ENCODE measurements at places on chromosomes 1 and 21. TPM values are rescaled to one million over a fixed set of nuclear protein-coding genes. Genes with fewer than 3 reads are reported as not detected.

DNA sequence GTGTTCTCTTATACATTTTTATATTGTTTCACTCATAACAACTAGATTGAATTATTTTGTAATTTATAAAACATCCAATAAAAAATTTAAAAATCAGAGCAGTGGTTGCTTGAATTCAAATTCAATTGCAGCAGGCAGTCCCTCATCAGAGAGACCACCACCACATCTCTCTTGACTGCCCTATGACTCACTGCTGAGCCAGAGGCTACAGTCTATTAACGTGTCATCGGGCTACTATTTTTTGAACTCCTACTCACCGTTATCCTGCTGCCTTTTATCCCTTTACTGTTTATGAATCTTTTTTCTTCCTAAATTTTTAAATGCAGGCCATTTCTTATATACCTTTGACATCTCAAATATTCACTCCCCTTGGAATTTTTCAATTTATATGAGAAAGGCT lies 144.7 kb downstream of the BARHL2 start:
- DNase-seq = no peak

DNA sequence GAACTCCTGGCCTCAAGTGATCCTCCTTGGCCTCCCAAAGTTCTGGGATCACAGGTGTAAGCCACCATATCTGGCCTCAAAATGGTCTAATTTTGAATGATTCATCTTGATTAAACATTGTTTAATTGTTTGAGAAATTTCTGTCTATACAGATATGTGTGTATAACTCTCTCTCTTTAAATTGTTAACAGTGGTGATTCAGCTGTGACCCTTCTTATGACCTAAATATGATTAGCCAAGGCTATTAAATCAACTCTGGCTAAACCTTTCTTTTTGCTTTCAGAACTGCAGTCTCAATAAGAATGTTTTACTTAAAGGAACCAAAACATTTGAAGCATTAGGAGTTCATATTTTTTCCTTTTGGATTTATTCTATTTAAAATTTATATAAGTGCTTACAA lies 19.2 kb upstream of the B3GALT5 start:
- no peak for DNase-seq

DNA sequence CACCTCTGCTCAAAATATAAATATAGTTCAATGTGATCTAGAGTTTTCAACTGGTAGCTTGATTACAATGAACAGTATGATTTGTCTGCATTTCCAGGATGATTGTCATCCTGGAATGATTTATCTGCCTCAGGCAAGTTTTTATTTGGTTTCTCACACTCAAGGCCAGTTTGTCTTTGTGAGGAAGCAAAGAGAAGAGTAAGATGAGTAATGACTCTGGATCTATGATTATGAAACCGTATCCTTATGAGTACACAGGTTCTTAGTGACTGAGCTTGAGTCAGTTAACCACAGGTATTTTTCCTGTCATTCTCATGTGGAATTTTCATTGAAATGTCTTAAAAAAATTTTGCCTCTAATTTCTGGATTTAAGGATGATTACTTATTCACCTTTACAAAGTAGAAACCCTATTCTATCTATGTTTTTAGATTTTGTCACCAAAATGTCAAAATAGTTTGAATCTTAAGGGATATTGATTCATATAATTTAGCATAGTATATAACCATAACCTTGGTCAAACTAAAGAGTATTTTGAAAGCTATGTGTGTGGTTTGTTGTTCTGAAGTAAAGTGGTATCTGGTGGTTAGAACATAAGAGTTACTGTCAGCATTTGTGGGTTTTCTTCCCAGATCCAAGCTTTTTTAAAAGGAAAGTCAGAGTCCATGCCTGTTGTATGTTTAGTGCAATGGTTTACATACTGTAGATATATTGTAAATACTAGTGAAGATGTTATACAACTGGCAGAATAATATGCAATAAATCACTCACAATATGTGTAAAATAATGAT lies 145.0 kb downstream of the RASAL2 start:
- DNase-seq = peak; percentile 96

The KCNH1 gene
- total RNA-seq = 1.5 TPM

The CACNA1E gene
- not detected for total RNA-seq

GRCh38 chr21:29939104-29939923 lies 482 bp downstream of the GRIK1 start:
- DNase-seq = peak; percentile 20

DNA sequence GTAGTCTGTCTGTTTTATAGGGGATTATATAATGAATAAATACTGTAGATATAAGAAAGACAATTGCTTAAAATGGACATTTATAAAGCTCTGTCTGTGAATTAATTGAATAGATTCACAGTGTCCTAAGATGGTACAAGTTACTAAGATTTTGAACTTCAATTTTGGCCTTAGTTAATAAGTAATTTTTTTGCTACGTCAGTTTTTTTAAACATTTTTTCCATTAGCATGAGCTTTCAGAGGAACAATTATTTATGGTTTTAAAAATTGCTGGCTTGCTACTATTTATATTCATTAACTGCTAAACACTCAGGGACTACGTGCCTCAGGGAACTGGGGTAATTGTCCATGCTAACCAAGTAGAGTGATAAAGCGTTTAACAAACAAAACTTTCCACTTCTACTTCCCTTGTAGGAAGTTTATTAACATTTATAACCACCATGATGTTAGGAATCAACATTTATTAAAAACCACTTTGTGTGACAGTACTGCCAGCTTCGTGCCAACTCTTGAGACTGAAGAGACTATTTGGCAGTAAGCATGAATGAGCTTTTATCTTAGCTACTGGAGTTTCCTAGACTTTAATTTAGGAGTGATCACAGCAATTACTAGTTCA lies 65.4 kb upstream of the PTGS2 start:
- DNase-seq = no peak

GRCh38 chr1:58727364-58727763 lies 27.5 kb upstream of the MYSM1 start:
- DNase-seq = peak; percentile 95

The PTPN22 gene
- total RNA-seq = 0.51 TPM

The TRIM63 gene
- total RNA-seq = not detected

DNA sequence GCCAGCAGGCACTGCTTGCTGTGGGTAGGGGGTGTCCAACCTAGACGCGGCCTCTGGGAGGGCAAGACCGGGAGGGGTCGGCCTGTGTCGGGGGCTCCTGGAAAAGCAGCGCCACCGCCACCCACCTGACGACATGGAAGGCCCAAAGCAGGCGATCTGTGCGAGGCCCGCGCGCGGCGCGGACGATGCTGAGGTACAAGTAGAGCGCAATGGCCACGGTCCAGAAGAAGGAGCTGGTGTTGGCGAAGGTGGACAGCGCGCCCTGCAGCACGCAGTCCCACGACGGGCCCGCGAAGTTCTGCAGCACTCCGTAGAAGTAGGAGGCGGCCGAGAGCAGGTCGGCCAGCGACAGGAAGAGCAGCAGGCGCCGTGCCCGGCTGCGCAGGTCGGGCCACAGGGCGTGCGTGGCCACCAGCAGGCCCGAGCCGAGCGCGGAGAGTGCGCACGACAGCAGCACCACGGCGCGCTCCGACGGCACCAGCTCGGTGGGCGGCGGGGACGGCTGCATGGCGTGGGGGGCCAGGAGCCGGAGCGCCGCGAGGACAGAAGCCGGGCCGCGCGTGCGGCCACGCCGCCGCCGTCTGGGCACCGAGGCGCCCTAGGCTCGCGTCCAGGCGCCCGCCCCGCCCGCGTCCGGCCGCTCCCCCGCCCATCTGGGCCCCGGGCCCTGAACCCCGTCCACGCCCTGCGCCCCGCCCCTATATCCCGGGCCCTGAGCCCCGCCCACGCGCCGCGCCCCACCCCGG lies at the start of gene GPR157:
TSS of gene GPR157 (minus strand) at position 583 of the 746 bp plus-strand sequence. CDS start at position 508, 75 bp downstream.
- peak; percentile 90 for DNase-seq

The CFHR2 gene
- not detected for total RNA-seq

DNA sequence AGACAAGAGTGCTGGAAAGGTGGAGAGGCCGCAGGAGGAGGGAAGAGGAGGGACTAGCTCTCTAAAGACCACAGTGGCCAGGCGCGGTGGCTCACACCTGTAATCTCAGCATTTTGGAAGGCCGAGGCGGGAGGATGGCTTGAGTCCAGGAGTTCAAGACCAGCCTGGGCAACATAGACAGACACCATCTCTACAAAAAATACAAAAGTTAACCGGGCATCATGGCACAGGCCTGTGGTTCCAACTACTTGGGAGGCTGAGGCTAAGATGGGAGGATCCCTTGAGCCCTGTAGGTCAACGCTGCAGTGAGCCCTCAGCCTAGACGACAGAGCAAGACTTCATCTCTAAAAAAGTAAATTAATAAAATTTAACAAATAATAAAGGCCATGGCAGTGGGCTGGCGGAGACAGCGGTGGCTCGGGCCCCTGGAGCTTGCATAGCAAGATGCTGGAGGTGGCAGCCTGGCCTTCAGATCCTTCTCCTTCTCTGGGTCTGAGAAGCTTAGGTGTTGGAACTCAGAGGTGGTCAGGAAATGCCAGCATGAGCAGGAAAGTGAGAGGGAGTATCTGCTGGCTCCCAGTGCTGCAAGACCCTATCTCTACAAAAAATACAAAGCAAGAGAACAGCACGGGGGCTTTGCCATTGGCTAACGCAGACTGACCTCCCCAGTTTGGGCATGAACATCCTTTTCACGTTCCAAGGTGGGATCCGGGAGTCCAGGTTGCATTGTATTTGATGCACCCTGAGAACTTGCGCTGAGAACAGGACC lies 10.7 kb downstream of the WNT3A start:
- no peak for DNase-seq

DNA sequence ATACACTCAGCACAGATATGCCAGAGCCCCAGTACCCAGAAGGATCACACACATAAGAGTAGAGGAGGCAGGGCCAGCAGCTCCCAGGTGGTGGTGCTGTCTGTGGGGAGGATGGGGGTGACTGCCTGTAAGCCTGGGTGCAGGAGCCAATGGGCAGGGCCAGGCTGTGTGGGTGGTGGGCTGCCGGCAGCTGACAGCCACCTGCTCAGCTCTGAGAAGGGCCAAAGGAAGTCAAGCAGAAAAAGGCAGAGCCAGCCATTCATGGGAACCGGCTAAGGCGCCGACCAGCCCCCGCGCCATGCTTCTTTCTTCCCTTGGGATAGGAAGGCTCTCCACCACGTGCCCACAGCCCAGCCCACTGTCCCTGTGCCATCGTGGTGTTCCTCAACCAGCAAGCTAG lies 14.1 kb downstream of the PIK3C2B start:
- DNase-seq = no peak

The ADORA3 gene
- not detected for total RNA-seq

The TEX38 gene
- total RNA-seq = not detected

DNA sequence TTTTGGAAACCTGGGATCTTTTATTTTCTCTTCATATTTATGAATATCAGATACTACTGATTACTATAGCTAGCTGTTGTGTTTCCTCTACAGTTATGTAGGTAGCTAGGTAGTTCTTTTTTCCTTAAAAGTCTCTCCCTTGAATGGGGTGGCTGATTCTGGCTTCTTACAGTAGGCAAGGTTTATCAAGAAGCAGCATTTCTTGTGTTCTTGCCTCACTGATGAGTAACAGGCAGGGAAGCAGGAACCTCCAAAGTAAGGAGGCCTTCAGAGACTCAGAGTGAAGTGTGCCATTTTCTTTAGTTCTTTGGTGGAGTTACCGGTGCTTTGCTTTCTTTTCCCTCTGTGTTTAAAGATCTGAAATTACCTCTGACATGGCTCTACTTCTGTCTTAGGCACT lies 56.0 kb downstream of the ZMYM4 start:
- DNase-seq = peak; percentile 64

DNA sequence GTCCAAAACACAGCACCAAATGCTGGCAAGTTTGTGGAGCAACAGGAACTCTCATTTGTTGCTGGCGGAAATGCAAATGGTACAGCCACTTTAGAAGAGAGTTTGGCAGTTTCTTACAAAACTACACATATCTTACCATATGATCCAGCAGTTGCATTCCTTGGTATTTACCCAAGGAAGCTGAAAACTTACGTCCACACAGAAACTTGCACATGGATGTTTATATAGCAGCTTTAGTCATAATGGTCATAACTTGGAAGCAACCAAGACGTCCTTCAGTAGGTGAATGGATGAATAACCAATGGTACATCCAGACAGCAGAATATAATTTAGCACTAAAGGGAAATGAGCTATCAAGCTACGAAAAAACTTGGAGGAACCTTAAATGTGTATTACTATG lies 66.4 kb downstream of the MARK1 start:
- no peak for DNase-seq

The AGRN gene
- total RNA-seq = 55.1 TPM

The SMIM1 gene
- total RNA-seq = not detected

The ANGPTL7 gene
- not detected for total RNA-seq

The LAMC1 gene
- total RNA-seq = 727 TPM

- peak; percentile 88 for DNase-seq
Observed at GRCh38 chr1:14522077-14522925, 76.2 kb upstream of the KAZN start.

DNA sequence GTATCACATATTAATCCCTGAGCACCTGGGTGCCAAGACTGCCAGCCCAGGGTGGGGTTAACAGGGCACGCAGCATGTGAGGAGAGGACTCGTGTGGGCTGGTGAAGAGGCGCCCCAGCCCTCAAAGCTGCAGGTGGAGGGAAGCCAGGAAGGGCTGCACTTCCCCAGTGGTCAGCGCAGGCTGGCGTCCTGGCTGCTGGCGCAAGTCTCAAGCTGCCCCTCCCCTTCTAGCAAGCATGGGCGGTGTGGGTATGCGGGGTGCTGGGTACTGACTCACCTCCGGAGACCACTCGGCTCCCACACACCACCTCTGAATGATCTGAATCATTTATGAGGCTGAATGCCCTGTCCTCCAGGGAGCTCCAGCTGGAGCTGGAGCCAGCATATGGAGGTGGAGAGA lies 44.0 kb downstream of the EIF2D start:
- peak; percentile 29 for DNase-seq

DNA sequence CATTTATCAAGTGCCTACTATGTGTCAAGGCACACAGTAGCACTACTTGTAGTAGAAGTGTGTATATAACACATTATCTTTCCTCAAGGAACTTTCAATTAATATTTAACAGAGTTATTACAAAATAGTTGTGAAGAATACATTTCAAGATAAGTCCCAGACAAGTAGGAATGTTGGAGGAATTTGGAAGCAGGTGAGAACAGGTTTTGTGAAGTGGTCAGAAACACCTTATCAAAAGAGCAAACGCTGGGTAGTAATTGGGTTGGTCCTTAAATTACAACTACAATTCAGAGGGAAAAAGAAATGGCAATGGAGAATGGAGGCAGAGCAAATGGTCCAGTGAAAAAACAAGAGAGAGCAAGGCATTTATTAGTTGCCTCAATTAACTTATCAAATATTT lies 218.8 kb downstream of the ADGRL2 start:
- DNase-seq = no peak
